ENCODE measurements at places on chromosomes 6 and 20.
A peak's percentile ranks its signal among the peaks of the same experiment; 100 is the strongest.

DNA sequence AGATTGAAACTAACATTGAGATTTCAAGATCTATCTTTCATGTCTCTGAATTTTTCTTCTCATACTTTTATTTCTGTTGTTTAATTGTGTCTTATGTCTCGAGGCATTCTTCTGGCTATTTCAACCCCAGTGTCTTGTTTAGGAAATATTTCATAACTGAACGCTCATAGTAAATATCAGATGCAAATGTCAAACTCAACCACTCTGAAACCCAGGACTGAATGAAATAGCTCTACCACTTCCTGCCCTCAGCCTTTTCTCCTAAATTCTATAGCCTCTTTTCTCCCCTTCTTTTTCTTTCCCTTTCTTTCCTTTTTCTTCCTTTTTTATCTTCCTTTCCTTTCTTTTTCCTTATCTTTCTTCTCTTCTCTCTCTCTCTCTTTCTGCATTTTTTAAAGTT lies 7.7 kb downstream of the ISM1 start:
- DNase-seq = no peak

GRCh38 chr6:107354451-107354850 lies 104.9 kb downstream of the PDSS2 start:
- no peak for DNase-seq

DNA sequence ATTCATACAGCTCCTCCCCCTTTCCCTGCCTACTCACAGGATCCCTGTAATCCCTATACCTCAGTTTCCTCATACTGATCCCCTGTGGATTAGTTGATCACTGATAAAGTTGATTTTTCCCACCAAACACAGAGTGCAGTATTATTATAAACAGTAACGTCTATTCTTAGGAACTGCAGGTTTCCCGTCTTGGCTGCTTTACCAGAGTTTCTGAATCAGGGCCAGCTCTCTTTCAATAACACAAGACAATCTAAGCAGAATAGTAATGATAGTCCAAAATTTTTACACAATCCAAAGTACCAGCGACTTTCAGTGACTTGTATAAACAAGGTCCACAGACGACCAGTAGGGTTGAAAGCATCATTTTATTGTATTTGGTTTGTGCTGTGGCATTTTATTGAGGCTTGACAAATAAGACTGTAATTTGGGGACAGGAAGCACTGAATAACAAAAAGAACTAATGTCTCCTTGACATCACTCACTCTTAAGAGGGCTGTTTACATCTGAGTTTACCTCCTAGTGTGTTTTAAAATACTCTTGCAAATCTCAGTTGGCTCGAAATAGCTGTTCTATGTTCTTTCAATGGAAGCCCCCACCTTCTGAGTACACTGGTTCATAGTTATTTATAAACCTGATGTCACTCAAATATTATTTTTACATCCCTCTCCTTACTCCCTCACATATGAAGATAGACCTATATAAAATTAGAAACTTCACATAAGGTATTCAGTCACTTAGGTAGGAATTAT lies 6.1 kb upstream of the JARID2 start:
- DNase-seq = no peak

DNA sequence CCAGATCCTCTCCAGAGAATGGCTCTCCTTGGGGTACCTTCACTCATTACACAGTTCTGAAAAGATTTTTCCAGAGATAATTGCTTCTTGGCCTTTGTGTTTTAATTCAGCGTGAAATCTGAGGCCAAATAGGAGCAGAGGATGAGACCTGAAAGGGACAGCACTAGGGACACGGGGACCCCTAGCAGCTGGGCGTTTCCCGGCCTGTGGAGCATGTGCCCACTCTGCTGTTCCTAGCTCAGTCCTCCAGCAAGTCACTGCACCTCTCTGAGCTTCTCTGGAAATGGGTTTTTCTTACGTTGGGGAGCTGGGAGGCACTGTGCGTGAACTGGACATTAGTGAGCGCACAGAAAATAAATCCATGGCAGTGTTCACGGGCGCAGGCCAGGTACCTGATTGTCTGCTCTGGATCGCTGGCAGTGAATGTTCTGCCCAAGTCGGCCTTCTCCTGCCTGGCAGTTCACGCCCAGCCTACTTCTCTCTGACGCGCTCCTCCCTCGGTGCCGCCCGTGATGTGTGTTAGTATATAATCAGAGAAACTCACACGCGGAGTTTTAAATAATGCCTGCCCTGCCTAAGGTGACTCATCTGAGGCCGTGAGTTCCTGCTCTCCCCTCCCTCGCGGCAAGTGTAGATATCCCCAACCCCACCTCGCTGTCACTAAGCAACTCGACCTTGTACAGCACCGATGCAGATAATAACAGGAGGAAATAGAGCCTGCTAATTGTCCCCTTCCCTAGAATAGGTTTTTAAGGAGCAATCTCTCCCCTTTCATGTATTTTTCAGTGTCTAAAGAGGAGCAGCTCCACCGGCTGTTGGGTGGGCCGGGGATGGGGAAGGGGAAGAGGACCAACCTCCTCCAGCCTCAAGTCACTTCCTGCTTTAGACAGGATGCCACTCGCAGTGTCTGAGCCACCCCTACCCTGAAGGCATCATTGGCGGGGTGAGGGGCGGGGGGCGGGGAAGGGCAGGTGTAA lies 2.7 kb upstream of the TUBB2A start:
- DNase-seq = peak; percentile 42

DNA sequence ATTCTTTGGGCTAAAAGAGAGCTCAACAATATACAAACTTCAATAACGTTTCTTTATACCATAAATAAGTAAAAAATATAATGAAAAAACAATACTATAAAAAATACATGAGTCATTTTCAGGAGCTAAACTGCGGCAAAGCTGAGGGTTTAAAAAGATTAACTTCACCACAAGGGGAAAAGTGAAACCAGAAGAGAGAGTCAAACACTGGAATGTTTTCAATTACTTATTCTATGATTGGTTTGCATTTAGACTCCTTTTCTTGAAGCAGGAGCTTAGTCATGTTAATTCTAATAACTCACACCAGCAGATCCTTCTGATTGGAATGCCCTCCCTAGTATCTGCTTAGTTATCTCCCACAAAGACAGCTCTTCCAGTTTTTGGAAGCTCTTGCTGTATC lies 627.3 kb downstream of the UTRN start:
- no peak for DNase-seq

DNA sequence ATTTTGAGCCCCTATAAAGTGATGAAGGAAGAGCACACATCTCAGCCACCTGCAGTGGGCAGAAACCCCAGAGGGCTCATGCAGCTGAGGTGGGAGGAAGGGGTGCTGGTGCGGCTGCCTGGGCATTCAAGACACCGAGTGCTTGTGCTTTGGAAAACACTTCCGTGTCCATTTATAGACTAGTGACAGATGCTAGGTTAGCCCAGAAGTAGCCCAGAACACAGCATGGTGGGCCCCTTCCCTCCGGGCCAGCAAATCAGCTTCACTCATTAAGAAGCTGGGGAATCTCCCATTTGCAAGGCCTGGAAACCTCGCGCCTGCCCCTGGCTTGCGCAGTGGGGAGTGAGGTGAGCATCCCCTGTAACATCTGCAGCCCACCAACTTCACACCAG lies 12.9 kb downstream of the BEND3 start:
- no peak for DNase-seq
